ENCODE measurements at places on chromosomes 12 and 14.

- DNase-seq, result no peak
These were observed 439.4 kb downstream of the PDZRN4 start for GRCh38 chr12:41627476-41627875.

- no peak for DNase-seq
These were observed 34.2 kb downstream of the PPM1H start for GRCh38 chr12:62900686-62901272.

- no peak for DNase-seq
These were observed 4.0 kb upstream of the TMEM229B start for GRCh38 chr14:67492538-67492937.

DNA sequence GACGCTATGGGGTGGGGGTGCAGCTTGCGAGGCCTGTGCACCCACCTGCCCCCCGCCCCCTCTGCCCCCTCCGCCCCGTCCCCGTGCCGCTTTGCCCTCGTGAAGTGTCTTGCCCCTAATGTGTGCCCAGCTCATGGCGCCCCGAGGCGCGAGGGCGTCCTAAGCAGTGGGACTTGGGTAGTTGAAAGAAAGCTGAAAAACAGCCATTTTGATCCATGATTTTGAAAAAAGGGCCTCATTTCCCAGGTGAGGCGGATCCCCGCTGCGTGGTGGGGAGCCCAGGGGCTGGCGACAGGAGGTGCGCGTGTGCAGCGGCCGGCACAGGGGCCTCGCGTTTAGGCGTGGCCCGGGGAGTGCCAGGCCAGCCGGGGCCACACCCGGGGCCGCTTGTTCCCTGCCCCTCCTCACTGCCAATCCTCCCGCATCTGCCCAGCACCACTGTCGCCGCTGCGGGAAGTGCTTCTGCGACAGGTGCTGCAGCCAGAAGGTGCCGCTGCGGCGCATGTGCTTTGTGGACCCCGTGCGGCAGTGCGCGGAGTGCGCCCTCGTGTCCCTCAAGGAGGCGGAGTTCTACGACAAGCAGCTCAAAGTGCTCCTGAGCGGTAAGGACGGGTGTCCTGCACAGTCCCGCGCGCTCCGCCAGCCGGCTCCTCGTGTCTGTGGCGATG lies 11.8 kb downstream of the ZFYVE21 start:
- no peak for DNase-seq

DNA sequence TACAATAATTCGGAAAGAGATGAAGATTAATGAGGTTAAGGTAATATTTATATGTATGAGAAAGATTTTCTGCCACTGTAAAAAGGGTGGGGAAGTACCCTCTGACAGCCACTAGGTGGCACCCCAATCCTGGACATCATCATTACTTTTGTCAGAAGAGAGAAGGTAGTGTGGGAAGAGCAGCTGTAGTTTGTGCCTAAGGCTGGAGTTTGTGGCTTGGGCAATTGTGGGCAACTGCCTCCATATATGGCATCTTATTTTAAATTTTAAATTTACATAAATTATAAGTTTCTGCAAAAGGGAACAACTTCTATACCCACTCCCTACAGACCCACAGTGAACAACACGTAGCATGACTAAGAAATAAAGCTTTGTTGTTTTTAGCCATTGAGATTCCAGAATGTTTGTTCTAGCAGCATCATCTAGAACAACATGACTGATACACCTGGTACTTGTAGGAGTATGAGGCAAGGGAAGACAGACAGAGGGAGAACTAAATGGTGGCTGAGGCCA lies 34.4 kb upstream of the SYCP3 start:
- peak; percentile 81 for DNase-seq

GRCh38 chr14:103398427-103399195 lies 13.4 kb downstream of the MARK3 start:
- DNase-seq, result no peak

- no peak for DNase-seq
These were observed 190.2 kb upstream of the SLC38A2 start for GRCh38 chr12:46562625-46563225.

GRCh38 chr12:68007466-68007865 lies 18.2 kb downstream of the IFNG-AS1 start:
- DNase-seq, result no peak

GRCh38 chr12:105322070-105322469 lies 8.4 kb upstream of the C12orf75 start:
- DNase-seq, result no peak

- no peak for DNase-seq
These were observed 295.3 kb upstream of the SOX5 start for GRCh38 chr12:24244801-24245200.

- no peak for DNase-seq
These were observed 37.0 kb downstream of the DTX1 start for GRCh38 chr12:113093409-113094101.

DNA sequence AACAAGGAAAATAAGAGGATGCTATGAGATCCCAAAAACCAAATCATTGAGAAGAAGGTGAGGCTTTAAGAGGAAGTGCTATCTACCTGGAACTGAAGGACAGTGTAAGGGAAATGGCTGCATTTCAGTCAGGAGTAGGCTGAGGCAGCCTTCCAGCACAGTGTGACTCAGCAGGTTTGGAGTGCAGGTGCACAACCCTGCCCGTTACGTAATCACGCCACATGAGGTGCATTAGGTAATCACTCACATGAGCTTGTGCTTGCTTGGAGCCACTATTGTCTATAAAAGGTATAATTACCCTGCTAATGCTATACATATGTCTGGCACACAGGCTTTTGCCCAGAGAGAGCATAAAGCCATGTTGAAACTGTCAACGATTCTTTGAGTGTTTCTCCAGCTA lies 74.9 kb downstream of the DIO2 start:
- DNase-seq, result peak; percentile 2

GRCh38 chr12:129723260-129723659 lies 180.6 kb downstream of the TMEM132D start:
- no peak for DNase-seq

GRCh38 chr14:52481864-52482263 lies 70.4 kb downstream of the TXNDC16 start:
- peak; percentile 9 for DNase-seq

DNA sequence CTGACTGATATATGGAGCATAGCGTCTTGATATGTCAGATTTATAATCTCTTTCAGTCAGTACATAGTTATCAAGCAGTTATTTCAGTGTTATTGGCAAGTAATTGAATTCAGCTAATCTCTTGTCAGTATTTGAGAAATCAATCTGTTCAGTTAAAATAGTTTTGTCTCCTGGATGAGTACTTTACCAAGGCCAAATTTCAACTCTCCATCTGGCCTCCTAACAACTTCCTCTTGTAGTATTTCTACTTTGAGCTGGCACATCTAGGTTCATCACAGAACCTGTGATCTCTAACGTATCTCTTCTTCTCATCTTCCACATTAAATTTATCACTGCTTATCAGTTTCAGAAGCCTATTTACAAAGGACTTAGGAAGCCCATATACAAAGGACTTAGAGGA lies 690.5 kb downstream of the C12orf50 start:
- no peak for DNase-seq

DNA sequence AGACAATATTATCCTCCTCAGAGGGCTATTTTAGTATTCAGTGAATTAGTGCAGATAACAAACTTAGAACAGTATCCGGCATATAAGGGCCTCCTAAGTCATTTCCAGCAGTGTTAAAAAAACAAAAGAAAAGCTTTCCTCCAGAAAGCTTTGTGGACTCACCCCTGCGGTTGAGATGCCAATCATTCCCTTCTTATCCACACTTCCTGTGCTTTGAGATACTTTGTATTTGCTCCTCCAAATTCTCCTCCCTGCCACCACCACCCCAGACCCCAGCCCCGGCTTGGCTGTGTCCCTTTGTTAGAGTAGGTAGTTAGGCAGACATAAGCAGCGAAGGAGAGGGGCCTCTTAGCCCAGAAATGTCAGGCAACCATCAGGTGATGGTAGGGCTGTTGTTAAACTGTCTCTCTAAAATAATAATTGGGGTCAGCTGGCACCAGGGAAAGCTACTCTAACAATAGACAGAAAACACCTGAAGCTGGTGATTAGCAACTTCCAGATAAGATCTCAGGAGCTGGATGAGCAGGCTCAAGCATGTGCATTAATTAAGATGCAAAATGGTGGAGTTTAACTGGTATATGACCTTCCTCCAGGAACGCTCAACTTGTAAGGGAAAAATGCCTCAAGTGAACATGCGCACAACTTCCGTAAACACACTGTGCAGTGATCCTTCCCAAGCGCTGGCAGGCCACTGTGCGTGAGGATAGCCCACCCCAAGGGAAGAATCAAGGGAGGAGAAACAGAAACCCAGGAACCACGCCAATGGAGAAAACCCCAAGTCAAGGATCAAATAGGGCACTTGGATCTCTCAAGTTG lies 152.1 kb upstream of the EEA1 start:
- no peak for DNase-seq

DNA sequence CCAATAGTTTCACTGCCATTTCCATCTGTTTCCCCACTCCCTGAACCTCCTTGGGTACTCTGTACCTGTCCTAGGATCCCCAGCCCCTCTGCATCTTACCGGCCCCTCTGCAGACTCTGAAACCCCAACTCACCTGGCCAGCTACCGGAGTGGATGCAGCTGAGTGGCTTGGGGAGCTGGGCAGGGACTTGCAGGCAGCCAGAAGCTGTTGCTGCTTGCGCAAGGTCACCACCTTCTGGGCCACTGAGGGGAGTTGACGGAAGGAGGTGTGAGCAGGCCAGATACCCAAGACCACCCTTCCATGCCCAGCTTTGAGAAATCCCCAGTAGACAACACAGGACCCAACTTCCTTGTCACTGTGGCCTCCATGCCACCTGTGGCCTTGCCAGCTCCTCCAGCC lies 6.3 kb downstream of the AGAP2 start:
- no peak for DNase-seq

GRCh38 chr12:78672033-78672432 lies 192.5 kb upstream of the SYT1 start:
- DNase-seq, result no peak

DNA sequence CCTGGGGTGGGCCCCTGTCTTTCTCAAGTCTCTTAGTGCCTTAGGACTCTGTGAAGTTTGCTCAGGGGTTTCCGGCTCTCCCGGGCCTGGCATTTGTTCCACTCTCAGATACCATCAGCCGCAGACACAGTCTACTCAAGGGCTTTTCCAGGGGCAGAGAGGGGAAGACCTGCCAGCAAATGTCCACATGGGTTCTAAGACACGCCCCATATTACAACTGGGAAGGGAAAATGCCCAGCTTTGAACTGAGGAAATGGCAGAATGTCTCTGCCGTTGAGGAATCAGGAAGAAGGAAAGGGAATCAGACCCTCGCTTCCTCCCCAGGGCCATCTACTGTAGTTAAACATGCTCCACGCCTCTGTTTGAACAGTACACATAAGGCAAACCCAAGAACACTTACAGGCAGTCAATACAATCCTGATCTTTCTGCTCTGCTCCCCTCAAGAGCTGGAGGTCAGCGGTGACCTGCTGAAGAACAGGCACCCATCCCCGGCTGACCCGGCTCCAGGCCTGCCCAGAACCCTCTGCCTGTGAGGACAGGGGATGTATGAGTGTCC lies 7.9 kb downstream of the CCDC85C start:
- no peak for DNase-seq

DNA sequence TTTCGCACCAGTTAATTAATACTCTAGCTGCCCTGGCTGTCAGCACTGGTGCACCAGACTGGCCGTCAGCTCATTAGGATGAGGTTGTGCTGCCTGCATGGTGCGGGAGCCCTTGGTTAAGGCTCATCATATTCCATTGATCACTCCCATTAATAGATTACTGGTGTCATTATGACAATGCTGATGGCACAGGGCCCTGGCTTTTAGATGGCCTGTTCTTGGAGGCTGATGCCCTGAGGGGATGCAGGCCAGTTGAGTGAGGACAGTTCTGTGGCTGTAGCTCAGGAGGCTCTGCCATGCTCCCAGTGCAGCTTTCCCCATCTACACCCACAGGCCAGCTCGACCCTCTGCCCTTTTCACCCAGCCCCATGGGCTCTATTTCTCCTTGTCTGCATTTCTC lies 126.6 kb downstream of the PRMT8 start:
- no peak for DNase-seq

DNA sequence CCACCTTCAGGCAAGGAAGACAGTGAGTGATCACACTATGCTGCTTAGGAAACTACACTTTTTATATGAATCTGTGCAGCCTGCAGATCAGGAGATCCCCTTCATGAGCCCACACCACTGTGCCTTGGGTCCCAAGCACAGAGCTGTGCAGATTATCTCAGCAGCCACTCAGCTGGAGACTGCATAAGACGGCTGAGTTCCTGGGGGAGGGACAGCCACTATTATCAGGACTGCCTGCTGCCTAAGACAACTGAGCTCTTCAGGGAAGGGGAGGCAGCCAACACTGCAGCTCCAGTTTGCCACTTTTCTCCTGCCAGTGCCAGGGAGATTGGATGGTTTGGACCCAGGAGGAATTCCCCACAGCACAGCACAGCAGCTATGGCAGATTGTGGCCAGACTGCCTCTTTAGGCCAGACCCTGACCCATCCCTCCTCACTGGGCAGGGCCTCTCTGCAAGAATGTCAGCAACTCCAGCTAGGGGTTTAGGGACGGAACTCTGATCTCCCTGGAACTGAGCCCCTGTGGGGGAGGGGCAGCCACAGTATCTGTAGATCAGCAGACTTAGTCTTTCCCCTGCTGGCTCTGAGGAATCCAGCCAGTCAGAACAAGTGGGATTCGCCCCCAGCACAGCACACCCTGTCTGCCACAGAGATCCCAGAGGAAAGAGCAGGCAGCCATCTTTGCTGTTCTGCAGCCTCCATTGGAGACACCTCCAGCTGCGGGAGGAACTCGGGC lies 141.3 kb downstream of the KLHL28 start:
- DNase-seq, result no peak

DNA sequence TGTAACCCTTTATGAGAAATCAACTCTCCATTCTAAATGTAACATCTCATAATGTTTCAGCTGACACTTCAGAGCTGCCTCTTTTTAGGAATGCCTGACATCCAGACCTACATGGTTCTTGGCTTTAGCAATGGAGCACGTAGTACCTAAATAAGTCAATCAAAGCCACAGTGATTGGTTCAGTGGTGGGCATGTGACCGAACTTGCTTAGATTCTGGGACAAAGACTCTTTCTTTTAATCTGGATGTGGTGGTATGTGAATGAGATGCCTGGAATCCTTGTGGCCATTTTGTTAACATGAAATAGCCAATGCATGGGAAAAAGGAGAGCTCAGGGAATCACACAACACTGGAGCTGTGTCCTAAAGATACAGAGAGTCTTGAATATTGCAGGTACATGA lies 11.8 kb downstream of the GPR65 start:
- no peak for DNase-seq

DNA sequence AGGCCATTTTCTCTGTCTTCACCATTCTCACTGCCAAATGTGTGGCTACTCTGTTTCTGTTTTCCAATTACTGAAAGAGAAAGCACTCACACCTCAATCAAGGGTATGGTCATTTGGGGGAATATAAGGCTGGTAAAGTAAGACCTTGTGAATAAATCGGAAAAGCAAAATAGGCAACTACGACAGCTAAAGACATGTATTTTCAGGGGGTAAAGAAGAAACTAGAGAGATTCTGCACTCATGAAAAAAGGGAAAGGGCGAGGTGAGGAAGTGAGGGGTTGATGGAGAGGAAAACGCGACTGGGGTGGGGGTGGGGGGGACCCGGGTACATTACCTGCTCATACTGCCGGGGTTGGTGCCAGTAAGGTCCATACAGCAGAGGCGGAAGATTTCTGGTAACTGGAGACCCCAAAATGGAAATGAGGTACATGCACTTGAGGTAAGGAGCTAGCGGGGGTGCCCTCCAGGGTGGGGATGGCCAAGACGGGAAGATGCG lies 19.3 kb downstream of the CHD8 start:
- no peak for DNase-seq

GRCh38 chr12:99386907-99387306 lies 260.6 kb upstream of the GARIN6 start:
- peak; percentile 66 for DNase-seq

Data from GM12865 (cell line).